ENCODE measurements at places on chromosomes 3 and 15. TPM values are rescaled to one million over a fixed set of nuclear protein-coding genes. Genes with fewer than 3 reads are reported as not detected.

Gene COL6A6
- not detected for total RNA-seq

Gene AMT
- 0.58 TPM for total RNA-seq

Gene PRICKLE2
- total RNA-seq: 7.5 TPM

Gene SH2D7
- total RNA-seq: not detected

Gene ITIH3
- total RNA-seq: not detected

Gene AADACL2
- total RNA-seq: not detected

Gene CD86
- not detected for total RNA-seq

Gene ALCAM
- 153 TPM for total RNA-seq

Gene TMC3
- not detected for total RNA-seq

Gene KLF15
- total RNA-seq: 4.6 TPM

Gene C3orf80
- total RNA-seq: not detected

Gene ZSCAN29
- 5.7 TPM for total RNA-seq

Gene TKT
- 578 TPM for total RNA-seq

Gene WDR82
- 45.3 TPM for total RNA-seq

Gene C3orf49
- not detected for total RNA-seq

Gene FSIP1
- 1.6 TPM for total RNA-seq

Gene SLTM
- 23.7 TPM for total RNA-seq

Gene HIGD2B
- not detected for total RNA-seq

Gene POLR2M
- 28.0 TPM for total RNA-seq

Gene ITIH4
- total RNA-seq: 0.29 TPM

Gene GOLGA8S
- total RNA-seq: not detected

Gene CHRM5
- not detected for total RNA-seq

Gene PAQR5
- total RNA-seq: 2.6 TPM

Gene PPP2R3A
- 10.4 TPM for total RNA-seq

Gene SLC24A5
- not detected for total RNA-seq

Gene SLC22A14
- total RNA-seq: not detected

Gene GOLGA6A
- not detected for total RNA-seq

Gene KLHL40
- total RNA-seq: not detected

Gene CHDH
- total RNA-seq: not detected

Gene NRG4
- not detected for total RNA-seq

Gene ATP6V1A
- 54.2 TPM for total RNA-seq

Gene LMAN1L
- not detected for total RNA-seq

Gene ITIH1
- not detected for total RNA-seq

Data from myometrial cell (primary cell).